ENCODE measurements at places on chromosomes 3 and 15.

- peak; percentile 34 for DNase-seq
Observed at GRCh38 chr15:101505610-101506337, 16.3 kb upstream of the PCSK6 start.

DNA sequence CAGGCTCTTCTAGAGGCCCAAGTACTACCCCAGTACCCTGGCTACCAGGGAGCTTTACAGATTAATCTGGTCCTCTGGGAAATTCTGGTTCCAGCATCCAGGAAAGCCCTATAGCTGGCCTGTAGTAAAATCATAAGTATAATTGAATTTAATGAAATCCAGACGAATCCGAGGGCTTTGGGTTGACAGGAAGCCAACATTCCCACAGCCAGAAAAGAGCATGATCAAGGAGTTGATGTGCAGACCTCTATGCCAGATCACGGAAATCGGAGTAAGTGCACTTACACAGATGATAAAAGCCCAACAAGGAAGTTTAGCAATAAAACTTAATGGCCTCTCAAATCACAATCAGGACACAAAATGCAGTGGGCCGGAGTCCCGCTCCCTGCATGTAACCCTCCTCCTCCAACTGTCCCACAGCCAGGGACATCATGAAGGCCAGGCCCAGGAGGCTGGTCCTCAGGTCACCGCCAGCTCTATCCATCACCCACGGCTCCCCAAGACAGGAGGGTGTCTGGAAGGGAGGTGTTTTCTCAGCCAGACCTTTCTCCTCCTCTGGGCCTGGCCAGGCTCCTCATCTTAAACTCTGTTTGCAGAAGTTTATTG is 62.8 kb upstream of the SEC22A start:
- DNase-seq, result no peak

DNA sequence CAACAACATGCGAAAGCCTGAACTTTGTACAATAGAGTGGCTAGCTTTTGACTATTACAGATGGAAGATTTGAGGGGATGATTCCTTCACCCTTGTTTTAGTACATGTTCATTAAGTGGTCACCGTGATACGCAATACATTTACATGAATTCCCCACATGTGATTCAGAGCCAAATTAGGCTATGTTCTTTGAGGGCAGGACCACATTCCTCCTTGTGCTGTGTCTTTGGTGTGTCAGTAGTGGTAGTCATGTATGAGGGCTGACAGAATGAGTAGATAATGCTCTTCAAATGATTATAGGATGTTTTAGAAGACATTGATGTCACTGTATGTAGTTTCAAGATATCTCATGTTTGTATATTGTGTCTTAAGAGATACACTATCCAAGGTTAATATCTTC is 12.1 kb downstream of the PTPRG start:
- no peak for DNase-seq

DNA sequence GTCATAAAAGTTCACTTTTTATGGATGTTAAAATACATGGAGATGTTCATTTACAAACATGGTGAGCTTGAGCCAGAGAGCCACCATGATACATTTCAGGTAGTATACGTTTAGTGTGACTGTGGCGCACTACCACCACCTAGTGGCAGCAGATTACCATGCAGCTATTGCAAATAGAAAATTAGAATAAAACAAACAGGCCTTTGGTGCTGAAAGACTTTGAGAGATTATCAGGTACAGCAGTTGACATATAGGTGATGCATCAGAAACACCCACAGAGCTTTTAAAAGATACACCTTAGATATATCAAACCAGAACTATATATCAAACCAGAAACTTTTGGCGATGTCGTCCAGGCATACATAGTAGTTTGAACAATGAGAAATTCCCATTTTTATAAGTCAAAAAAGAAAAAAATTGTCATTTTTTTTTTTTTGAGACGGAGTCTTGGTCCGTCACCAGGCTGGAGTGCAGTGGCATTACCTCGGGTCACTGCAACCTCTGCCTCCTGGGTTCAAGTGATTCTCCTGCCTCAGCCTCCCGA is 42.0 kb upstream of the ICE2 start:
- peak; percentile 91 for DNase-seq

GRCh38 chr15:25982736-25983135 is 119.6 kb upstream of the ATP10A start:
- no peak for DNase-seq

DNA sequence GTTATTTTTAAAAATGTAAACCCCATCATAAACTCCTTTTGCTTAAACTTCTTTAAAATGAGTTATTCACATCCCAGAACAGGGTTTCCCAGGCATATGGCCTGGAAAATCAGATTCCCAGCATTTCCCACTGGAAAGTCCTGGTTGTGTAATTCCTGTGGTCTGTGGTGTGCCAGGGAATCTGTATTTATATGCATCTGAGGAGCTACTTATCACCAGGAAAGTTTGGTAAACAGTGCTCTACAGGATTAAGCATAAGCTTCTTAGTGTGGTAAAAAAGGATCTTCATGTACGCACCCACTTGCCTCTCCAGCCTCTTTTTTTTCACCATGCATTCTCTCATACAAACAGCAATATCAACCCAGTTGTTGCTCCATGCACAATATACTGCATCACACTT is 28.2 kb downstream of the MEIS2 start:
- no peak for DNase-seq

GRCh38 chr15:40454904-40455391 is 14.2 kb downstream of the BAHD1 start:
- no peak for DNase-seq

DNA sequence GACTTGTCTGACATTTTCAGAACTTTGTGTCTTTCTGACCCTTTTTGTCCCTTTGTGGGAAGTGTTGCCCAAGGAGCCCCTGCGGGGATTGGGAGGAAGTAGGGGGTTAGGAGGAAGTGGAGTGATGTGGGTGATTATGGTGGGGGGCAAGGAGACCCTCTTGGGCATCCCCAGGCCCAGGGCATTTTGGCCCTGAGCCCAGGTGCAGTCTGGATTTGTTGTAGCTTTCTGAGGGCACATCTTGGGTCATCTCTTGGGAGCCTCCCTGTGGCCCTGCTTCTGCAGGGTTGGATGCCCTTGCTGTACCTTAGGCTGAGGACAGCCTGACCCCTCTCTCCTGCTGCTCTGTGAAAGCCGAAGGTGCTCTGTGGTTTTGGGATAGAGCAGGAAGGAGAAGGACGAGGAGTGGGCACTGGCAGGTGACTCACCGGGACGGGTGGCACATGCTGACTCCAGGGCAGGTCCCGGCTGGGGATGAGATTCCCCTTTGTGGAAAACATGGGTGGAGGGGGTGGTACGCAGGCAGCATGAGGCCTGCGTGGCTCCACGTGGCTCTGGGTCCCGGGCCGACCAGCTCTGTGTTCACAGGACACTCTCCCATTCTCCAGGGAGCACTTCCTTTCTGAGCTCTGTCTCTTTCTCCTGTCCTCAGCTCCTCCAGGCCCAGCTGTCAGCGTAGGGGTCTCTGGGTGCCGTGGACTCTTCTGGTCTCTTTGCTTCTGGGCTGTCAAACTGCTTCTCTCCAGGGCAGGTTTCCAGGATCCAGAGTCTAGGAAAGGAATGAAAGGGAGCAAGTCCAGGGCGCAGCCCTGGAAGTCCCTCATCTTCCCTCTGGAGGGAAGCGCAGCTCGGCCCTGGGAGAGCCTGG is 11.8 kb downstream of the CD276 start:
- DNase-seq, result no peak

DNA sequence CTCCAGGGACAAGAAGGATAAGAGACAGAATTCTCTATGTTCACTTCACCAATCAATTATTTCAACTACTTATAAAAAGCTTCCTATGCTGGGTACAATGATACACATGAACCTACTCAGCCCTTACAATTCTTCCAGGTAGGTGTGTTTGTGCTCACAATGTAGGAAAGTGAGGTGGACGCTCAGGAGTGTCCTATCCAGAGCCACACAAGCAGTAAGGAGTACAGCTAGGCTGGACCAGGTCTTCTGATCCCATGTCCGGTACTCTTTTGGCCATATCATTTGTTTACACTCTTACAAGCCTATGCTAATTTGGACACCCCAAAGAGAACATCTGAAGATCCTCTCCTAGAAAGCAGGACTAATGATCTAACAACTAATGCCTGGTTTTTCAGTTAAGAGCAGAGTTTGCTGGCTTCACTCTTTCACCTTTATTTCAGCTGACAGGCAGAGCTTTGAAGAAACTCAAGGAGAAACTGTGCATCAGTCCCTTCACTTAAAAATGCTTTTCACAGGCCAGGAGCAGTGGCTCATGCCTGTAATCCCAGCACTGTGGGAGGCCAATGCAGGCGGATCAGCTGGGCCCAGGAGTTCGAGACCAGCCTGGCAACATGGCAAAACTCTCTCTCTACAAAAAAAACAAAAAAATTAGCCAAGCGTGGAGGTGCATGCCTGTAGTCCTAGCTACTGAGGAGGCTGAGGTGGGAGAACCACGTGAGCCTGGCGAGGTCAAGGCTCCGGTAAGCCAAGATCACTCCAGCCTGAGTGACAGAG is 27.5 kb downstream of the IGF2BP2 start:
- no peak for DNase-seq

DNA sequence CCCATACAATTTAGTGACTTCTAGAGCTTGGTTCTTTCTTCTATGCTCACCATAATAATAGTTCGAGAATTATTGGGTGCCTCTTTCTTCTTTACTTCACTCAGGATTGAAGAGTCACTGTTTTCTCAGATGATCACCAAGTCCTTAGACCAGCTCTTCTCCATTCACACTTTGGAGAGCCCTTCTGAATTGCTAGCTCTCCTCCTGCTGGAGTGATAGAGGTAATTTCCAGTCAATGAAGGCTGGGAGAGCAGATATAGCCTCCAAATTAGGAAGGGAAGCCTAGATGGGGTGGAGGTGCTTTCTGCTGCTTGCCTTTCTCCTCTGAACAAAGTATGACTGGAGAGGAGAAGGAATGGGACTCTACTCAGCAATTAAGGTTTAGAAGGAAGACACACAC is 10.7 kb upstream of the BBX start:
- no peak for DNase-seq

- no peak for DNase-seq
Observed at GRCh38 chr3:63386568-63386967, 108.5 kb downstream of the SYNPR start.

- peak; percentile 6 for DNase-seq
Observed at GRCh38 chr3:8734908-8735307, 1.3 kb downstream of the CAV3 start.

DNA sequence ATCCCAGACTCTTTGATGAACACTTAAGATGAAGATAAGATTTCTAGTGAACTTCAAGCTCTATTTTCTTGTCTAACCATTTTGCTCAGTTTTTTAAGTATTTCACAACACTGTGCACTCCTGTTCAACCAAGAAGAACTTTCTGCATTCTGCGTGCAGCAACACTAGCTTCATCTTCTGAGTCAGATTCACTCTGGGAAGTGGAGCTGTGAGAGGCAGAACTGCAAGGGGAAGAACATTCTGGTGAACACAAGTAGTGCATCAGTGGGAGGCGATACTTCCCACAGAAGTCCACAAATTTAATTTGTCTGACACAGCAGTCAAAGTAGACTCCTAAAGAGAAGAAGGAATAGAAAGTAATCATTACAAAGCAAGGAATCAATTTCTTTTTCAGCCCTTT is 18.1 kb downstream of the LRRC58 start:
- no peak for DNase-seq

GRCh38 chr15:84822653-84823281 is 5.6 kb downstream of the ALPK3 start:
- DNase-seq, result no peak

GRCh38 chr3:101635345-101635744 is 41.6 kb downstream of the ZBTB11 start:
- no peak for DNase-seq

DNA sequence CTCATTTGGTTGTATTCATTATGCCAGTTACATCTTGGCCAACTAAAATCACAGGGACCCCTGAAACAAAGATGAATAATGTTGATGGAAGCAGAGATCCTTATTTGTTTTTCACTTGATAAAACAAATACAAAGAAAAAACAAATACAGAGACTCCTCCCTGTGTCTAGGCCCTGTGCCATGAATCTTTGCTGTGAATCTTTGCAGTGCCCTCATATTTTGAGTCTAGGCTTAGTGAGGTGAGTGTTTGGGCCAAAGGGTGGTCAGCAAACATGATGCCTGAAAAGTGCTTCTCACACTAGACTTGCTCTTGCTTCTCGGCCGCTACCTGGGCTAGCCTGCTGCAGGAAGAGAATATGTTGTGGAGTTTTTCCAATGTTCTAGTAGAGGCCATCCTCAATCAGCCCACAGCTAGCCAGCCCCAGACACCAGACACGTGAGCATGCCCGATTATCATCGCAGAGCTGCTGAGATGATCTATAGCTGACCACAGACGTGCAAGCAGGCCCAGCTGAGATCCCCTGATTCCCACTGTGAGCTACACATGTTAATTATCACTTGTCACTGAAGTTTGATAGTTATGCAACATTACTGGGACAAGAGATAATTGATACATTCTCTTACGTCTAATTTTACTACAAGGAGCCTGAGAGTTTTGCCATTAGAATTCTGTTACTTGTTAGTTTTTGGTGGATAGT is 191.4 kb downstream of the THRB start:
- no peak for DNase-seq

GRCh38 chr3:124584552-124585391 is 145.5 kb upstream of the UMPS start:
- peak; percentile 77 for DNase-seq

DNA sequence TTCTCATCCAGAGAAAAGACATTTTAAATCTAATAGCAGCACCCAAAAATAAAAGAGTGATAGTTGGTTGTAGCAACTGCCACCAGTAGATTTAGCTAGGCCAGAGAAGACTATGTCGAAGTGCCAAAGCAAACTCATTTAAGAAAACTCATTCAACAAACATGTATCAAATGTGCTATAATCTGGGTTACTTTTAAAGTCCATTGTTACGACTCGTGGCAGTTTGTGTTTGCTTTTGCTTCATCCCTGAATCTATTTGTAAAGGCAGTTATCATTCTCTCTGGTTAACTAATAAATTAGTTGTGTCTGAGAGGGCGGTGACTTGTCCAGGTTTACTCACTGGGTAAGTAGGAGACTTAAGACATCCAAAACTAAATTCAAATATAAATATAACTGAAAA is 159.4 kb downstream of the ZIC4 start:
- DNase-seq, result no peak

DNA sequence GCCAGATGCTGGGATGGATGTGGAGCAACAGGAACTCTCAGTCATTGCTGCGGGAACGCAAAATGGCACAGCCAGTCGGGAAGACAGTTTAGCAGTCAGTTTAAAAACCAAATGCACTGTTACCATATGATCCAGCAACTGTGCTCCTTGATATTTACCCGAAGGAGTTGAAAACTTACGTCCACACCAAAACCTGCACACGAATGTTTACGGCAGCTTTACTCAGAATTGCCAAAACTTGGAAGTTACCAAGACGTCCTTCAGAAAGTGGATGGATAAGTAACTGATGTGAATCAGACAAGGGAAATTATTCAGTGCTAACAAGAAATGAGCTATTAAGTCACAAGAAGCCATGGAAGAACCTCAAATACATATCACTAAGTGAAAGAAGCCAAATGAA is 36.1 kb upstream of the SLC41A3 start:
- DNase-seq, result peak; percentile 16

- DNase-seq, result no peak
Observed at GRCh38 chr3:107368654-107369398, 8.4 kb upstream of the CCDC54 start.

GRCh38 chr15:27746401-27746955 is 352.6 kb downstream of the OCA2 start:
- DNase-seq, result no peak

GRCh38 chr15:69398491-69398891 is 15.7 kb upstream of the KIF23 start:
- no peak for DNase-seq

- DNase-seq, result no peak
Observed at GRCh38 chr15:74762791-74763150, 14.1 kb downstream of the CYP1A2 start.

- DNase-seq, result no peak
Observed at GRCh38 chr15:41866263-41866703, 27.6 kb downstream of the SPTBN5 start.

Measured in activated effector memory CD4-positive, alpha-beta T cell treated with anti-CD3 and anti-CD28 coated beads, Interleukin-2, amount 50 U/mL, for 16 hours (primary cell).